ENCODE measurements at places on chromosomes 7 and 10. TPM values are rescaled to one million over a fixed set of nuclear protein-coding genes. Genes with fewer than 3 reads are reported as not detected.

Gene HABP2
- total RNA-seq: 0.13 TPM

Gene PCLO
- 0.91 TPM for total RNA-seq

Gene SEC31B
- 1.8 TPM for total RNA-seq

Gene OR2A5
- not detected for total RNA-seq

Gene MCM10
- total RNA-seq: 25.2 TPM

Gene CYP3A5
- total RNA-seq: 1.5 TPM

Gene NPC1L1
- 0.06 TPM for total RNA-seq

Gene ATOH7
- 0.19 TPM for total RNA-seq

Gene DEPP1
- 1.8 TPM for total RNA-seq

Gene MBL2
- total RNA-seq: not detected

Measured in A549 treated with DMSO at 1 μM for 4 hours (cell line).